Naive thymus-derived CD8-positive, alpha-beta T cell (primary cell): ENCODE measurements at places on chromosomes 6 and 20. TPM values are rescaled to one million over a fixed set of nuclear protein-coding genes. Genes with fewer than 3 reads are reported as not detected.

GRCh38 chr20:50085481-50086365 is 27.2 kb downstream of the UBE2V1 start:
- no peaks in the 10 kb centered on the region for H3K36me3 ChIP-seq
- peaks cover 36% of the 10 kb centered on the region for H3K4me1 ChIP-seq
- peak overlapping the region; percentile 76 for H3K4me3 ChIP-seq
- no peaks in the 10 kb centered on the region for H3K27me3 ChIP-seq
- peak overlapping the region; percentile 96 for H3K27ac ChIP-seq

- H3K27me3 ChIP-seq, result no peaks in the 10 kb centered on the region
- no peak overlapping the region for H3K4me3 ChIP-seq
- no peak overlapping the region for H3K27ac ChIP-seq
- no peak for DNase-seq
- no peaks in the 10 kb centered on the region for H3K4me1 ChIP-seq
Observed at GRCh38 chr6:98382246-98382645, 452.1 kb upstream of the POU3F2 start.

GRCh38 chr6:100693249-100693927 is 187.7 kb downstream of the ASCC3 start:
- H3K27ac ChIP-seq, result no peak overlapping the region
- H3K4me1 ChIP-seq, result no peaks in the 10 kb centered on the region
- H3K27me3 ChIP-seq, result no peaks in the 10 kb centered on the region

DNA sequence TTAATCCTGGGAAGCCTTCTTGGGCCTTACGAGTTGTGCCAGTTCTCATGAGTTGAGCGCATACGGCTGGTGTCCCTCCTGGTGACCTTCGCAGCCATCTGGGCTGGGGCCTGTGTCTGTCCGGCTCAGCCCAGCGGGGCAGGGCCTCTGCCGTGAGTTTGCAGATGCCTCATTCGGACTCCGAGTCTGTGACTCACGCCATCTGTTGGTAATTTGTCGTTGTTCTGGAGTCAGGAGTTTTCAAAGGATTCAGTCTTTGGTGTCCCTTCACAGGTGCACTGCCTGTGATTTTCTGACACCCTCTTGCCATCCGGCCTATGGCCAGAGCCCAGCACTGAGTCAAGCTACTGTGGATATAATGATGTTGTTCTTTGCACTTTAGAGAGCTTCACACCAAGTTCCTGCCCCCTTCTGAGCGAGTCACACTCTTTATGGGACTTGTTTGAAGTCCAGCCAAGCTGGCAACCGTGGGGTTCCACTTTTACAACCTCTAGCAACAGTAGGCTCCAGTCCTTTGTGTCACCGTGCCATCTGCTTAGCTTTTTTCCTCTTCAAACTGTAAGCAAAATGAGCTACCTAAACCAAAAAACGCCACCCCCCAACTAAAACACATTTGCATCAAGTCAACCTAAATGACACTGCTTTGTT is 175.6 kb downstream of the AIG1 start:
- no peaks in the 10 kb centered on the region for H3K27me3 ChIP-seq
- H3K36me3 ChIP-seq, result no peaks in the 10 kb centered on the region
- H3K4me1 ChIP-seq, result no peaks in the 10 kb centered on the region

DNA sequence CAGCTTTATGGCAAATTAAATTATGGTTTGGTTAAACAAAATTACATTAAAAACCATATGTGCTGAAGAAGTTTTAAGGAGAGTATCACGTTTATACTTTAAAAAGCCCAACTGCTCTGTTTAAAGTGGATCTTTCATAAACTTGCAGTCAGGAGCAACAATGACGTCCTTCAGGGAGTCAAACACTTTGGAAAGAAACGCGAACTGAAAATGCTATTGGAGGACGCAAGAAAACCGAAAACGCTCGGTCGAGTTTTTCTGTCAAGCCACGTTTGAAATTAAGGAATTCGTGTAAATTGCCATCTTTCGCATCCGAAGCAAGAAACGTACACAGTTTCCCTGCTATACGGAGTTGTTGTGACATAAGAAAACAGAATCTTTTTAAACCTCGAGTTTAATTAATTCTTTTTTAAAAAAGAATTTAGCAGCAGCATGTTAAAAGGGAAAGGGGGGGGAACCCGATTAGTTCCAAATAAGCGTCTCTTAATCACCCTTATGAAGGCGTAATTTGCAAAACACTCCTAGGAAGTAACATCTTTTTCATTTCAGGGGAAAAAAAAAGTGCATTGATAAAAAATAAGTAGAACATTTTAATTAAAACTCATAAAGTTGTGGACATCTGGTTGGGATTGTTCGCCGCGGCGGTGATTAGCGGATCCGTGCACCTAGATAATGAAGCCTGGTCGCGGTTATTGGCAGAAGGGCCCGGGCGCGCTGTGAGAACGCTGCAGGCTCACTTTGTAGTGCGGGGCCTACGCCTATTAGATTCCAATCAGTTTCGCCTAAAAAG is 295.4 kb downstream of the TFAP2C start:
- H3K36me3 ChIP-seq, result no peaks in the 10 kb centered on the region
- H3K4me1 ChIP-seq, result peaks cover 10% of the 10 kb centered on the region
- peaks cover 43% of the 10 kb centered on the region for H3K27me3 ChIP-seq
- DNase-seq, result no peak
- no peak overlapping the region for H3K27ac ChIP-seq

GRCh38 chr6:57216235-57217101 is 5.6 kb downstream of the RAB23 start:
- H3K27ac ChIP-seq, result no peak overlapping the region
- no peak for DNase-seq
- no peaks in the 10 kb centered on the region for H3K36me3 ChIP-seq

GRCh38 chr6:75084018-75084417 is 121.8 kb downstream of the COL12A1 start:
- H3K36me3 ChIP-seq, result no peaks in the 10 kb centered on the region
- H3K4me1 ChIP-seq, result peaks cover 4% of the 10 kb centered on the region
- peaks cover 6% of the 10 kb centered on the region for H3K27me3 ChIP-seq
- no peak for DNase-seq
- H3K4me3 ChIP-seq, result no peak overlapping the region

DNA sequence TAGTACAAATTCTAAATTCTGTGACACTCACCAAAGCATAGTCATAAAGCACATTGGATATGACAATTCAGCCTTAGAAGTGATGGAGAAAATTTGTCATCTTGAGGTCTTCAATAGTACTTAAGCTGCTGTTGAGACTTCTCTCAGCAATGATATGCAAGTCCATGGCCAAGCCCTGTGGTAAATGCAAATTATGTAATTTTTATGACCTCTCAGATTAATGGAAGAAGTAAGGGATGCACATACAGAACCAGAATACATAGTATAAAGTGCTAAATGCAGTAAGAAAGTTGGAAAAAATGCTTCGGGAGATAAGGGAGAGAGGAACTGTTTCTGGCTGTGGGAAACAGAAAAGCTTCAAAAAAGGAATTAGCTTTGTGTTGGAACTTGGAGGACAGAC is 700.7 kb downstream of the RNF144B start:
- no peaks in the 10 kb centered on the region for H3K27me3 ChIP-seq
- DNase-seq, result no peak
- no peak overlapping the region for H3K4me3 ChIP-seq
- H3K36me3 ChIP-seq, result no peaks in the 10 kb centered on the region
- no peak overlapping the region for H3K27ac ChIP-seq

Gene CD164
- 159 TPM for polyA plus RNA-seq

Gene HCRTR2
- polyA plus RNA-seq, result not detected

Gene OVOL2
- not detected for polyA plus RNA-seq

Gene RIPOR2
- 413 TPM for polyA plus RNA-seq
